ENCODE measurements at places on chromosomes 4 and X.

GRCh38 chr4:5988086-5988845 is 30.0 kb downstream of the C4orf50 start:
- no peak for DNase-seq

- no peak for DNase-seq
These were observed 1.4 kb downstream of the CPLX1 start for GRCh38 chr4:824461-825062.

DNA sequence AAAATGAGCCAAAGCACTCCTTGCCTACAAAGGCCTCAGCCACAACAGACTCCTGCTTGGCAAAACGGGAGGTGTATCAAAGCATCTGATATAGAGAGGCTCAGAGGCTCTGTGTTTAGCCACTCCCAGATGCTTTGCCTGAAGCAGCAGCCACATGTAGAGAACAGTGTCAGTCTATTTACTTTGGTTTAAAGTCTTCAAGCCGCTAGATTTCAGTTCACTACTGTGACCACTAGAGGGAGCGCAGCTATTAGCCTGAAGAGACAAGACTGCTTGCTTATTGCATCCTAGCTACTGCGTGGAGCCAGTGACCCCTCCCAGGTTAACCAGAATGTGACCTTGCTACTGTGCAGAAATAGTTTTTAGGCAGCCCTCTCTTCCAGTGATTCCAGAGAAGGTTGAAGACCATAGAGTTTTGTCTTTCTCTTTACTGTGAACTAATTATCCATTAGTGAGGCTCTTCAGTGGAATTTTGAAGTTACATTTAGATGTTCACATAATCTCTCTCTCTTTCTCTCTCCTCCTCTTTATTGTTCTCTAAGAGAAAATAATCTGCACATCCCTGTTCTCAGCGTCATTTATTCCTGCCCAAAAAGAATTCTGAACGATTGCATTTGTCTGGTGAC is 39.3 kb downstream of the BMP3 start:
- peak; percentile 87 for DNase-seq

DNA sequence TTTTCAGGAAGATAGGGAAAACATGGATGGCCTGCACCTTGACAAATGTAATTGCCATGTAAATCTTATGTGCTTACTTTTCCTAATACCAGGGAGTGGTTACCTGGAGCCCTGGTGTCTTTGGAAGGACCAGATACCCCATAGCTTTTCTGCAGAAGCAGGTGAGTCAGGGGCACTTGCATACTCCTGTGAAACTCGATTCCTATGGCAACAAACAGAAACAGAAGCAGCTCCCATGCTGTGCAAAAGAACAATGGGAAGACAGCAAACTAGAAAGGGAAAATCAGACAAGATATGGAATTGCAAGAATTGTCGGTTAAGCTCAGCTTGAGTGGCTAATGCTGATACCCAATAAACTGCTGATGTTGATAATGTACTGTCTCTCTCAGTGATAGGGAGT is 117.4 kb upstream of the AFF2 start:
- no peak for DNase-seq

DNA sequence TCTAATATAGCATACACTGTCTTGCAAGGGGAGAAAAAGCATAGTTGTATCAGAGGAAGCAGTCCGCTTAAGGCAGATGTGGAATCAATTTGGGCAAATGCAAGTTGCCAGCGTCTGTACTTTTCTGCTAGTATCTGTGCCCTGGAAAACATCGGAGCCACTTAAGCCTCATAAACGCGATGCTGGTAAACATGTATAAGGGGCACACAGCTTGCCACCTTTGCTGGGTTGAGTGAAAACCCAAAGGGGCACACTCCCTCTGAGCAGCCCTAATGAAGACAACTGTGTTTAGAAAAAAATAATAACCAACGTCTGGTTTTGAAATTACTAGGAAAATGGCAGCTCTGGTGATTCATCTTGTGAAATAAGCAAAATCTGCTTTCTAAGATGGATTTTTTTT is 24.3 kb downstream of the SMIM20 start:
- no peak for DNase-seq

GRCh38 chr4:183808097-183808456 is 97.0 kb upstream of the STOX2 start:
- DNase-seq = peak; percentile 21

DNA sequence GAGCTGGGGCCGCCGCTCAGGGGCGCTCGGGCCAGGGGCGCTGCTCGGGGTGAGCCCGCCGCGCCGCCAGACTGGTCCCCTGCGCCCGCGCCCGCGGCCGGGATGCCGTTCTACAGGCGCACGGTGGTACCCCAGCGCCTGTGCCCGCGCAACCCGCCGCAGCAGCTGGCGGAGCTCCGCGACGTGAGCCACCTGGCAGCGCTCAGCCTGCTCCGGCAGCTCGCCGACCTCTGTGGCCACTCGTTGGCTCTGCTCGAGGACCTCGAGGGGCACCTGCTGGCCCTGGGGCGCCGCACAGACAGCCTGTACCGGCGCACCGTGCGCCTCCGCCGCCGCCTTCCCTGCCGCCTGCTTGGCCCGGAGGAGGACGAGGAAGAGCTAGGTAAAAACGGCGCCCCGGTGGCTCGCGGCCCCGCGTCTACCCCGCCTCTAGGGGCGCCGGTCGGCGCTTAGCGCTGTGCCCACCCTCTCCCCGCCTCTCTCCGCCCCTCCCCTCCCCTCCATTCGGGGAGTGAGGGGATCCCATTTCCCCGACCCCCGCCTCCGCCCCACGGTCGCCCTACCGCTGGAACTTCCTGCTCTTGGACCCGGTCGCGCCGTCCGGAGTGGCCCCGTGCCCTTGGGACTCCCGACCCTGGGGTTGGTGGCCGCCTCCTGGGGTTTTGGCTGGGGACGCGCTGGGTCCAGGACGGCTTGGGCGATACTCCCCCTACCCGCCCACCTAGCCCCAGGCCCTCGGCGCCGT is 513 bp downstream of the NHSL2 start:
- no peak for DNase-seq

GRCh38 chr4:141540643-141541042 is 95.7 kb upstream of the IL15 start:
- DNase-seq = no peak

DNA sequence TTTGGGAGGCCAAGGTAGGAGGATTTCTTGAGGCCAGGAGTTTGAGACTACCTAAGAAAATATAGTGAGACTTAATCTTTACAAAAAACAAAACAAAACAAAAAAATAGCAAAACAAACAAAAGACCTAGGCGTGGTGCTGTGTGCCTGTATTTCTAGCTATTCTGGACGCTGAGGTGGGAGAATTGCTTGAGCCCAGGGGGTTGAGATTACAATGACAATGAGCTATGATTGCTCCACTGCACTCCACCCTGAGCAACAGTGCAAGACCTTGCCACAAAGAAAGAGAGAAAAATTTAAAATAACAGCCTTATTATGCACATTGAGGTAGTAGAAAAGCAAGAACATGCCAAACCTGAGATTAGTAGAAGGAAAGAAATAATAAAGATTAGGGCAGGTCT is 657.7 kb downstream of the PDHA2 start:
- no peak for DNase-seq

GRCh38 chrX:150197388-150197787 is 165.7 kb upstream of the MAMLD1 start:
- DNase-seq = no peak

- DNase-seq = no peak
These were observed 22.1 kb downstream of the TNIP2 start for GRCh38 chr4:2733844-2734574.

DNA sequence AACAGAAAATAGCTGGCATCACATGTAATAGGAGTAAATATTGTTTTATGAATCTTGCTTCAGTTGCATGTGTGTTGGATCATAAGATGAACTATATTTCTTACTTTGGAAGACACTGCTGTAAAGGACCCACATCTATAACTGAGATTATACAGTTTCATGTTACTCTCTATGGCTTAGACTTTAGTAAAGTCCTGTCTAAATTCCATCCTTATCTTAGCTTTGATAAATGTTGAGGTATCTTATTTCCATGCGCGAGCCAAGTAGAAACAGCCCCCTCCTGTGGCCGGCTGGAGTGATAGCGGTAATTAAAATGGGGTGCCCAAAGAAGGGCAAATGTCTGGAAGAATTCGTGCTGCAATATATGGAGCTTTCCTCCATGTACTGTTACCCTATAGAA is 43.0 kb downstream of the CCDC158 start:
- peak; percentile 74 for DNase-seq

DNA sequence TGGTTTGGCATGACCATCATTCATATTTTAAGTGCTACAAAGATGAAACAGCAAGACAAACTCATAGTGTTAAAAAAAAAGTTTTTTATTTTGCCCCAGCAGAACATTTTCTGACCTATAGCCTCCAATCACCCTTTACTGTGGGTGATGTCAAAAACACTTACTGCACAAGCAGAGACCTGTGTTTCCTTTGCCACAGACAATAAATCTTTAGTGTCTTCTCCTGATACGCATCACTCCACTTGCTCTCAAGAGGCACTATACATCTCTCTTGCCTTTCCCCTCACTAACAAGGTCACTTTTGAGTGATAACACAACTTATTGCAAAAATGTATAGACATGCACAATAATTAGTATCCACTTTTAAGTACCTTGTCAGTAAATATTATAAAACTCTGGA is 125.6 kb downstream of the ANTXR2 start:
- no peak for DNase-seq

DNA sequence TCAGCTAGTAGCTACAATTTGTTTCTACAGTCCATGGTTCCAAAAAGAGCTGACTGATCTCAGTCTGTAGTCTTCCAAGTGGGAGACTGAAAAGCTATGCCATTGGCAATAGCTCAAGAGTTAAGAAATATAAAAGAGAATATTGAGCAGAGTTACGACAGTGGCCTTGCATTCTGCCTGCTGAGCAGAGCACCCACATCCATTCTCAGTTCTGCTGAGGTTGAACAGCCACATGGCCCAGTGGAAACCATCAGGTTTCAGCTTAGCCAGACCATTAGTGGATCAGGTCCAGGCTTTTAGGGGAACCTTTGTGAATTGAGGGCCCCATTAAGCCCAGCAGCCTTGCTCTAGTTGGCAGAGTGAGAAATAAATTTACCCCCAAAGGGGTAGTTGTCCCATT is 28.1 kb downstream of the ZNF81 start:
- no peak for DNase-seq

GRCh38 chr4:20431543-20431951 is 179.8 kb downstream of the SLIT2 start:
- no peak for DNase-seq

GRCh38 chrX:149961572-149961971 is 23.3 kb upstream of the EOLA2 start:
- no peak for DNase-seq

DNA sequence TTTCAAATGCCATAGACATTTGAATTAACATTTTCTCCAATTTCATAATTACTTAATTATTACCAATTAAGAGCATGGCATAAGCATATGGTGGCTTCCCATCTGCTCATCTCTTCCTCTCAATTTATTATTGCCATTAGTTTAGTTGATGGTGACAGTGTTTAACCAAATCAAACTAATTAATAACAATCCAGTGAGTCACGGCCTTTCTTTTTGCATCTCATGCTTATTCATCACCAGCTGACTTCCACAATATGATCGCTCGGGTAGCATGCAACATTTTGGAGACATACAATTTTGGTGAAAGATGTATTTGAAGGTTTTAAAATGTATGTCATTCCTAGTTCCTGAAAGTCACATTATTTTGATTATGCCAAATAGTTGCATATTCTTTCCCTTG is 172.8 kb upstream of the TACR3 start:
- DNase-seq = no peak

Measured in suppressor macrophage (primary cell).